ENCODE measurements at places on chromosomes 5 and 9.

- peak; percentile 29 for DNase-seq
Measured at GRCh38 chr9:114693248-114693855, 11.4 kb upstream of the TEX48 start.

DNA sequence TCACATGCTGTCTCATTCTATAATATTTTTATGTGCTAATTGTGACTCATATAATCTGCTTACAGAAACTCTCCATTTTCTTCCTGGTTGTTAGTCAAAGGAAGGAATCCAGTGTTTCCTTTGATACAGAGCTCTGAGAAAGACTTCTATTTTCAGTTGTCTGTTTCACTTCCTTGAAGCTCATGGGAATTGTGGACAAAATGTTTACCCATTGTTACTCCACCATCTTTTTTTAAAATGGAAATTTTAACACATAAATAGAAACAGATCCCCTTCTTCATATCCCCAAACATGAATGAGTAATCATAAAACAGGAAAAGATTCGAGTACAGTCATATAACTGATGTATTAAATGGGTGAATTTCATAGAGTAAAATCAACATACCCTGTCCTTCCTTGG lies 42.0 kb upstream of the KCNN2 start:
- no peak for DNase-seq

- DNase-seq: no peak
Measured at GRCh38 chr9:130150779-130151382, 21.3 kb upstream of the NCS1 start.

DNA sequence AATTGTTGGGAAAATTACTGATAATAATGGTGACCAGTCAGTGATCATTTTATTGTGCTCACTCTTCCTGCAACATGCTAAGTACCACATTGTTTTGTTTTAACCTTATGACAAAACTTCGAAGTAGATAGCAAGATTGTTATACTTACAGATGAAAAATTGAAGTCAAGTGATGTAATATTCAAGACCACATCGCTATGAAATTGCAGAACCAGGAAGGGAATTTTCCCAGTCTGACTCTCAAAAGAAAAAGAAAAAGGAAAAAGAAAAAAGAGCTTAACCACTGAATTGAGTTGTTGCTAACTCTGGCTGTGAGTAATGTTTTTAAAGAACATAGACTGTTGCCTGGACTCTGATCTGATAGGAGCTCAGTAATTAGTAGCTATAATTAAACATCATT lies 170.6 kb upstream of the HAPLN1 start:
- no peak for DNase-seq

GRCh38 chr9:11779971-11780370 lies 913.2 kb upstream of the TYRP1 start:
- no peak for DNase-seq

GRCh38 chr5:179033004-179033580 lies 9.5 kb downstream of the ZNF879 start:
- DNase-seq: no peak

DNA sequence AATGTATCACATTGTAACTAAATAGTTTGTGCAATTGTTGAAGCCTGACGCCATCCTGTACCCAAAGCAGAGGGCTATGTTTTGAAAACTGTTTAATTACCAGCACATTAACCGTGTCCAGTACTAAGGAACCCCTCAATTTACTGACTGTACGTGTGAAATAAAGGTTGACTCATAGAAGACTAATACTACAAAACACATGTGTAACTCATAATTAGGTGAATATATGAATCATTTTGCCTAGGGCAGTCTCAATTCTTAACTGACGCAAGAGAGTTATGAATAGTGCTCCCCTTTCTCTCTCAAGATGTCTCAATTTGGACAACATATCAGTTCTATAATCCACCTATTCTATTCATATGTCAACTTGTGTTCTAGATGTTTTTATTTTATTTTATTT lies 558.4 kb downstream of the PRDM9 start:
- DNase-seq: no peak

- no peak for DNase-seq
Measured at GRCh38 chr9:6838158-6838557, 80.4 kb downstream of the KDM4C start.

- DNase-seq: no peak
Measured at GRCh38 chr9:72294936-72295335, 70.1 kb downstream of the ZFAND5 start.

DNA sequence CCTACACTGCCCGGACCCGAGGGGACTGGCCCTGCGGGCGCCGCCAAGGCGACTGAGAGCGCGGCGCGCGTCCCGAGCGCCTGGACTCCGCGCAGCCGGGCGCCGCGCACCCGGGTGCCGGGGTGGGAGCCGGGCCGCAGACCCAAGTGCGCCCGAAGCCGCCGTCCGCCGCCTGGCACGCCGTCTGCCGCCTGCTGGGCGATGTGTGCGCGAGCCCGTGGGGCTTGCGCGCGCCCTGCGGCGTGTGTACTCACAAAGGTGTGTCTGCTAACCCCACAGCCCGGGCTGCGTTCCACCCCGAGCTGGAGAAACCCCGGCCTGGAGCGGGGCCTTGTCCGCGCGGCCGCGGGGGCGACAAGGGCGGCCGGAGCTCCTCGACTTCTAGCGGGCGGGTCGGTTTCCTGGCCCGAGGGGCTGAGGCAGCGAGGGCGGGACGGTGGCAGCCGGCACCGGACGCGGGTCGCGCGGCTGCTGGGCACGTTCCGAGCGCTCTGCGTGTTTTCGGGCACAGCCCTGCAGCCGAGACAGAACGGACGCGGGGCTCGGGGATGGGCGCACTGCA lies 1.1 kb upstream of the ZSWIM6 start:
- no peak for DNase-seq

DNA sequence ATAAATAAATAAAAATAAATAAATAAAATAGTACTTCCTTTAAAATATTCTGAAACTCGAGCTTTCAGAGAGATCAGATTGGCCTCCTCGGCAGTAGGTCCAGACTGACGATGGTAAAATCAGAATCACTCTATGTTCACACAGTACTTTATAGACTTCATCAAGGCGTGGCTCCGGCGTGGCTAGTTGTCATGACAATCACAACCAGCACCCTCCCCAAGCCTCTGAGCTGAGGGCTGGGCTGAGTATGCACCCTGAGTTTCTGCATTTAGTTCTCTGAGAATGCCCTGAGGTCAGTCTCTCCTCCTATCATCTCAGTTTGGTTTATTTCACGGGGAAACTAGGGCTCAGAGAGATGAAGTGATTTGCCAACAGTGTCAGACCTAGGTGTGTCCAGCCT lies 43.3 kb upstream of the BARHL1 start:
- no peak for DNase-seq

GRCh38 chr9:99866398-99866797 lies 40.1 kb upstream of the STX17 start:
- no peak for DNase-seq

- DNase-seq: no peak
Measured at GRCh38 chr9:132610661-132611060, 28.3 kb downstream of the BARHL1 start.

- DNase-seq: no peak
Measured at GRCh38 chr5:64019746-64020145, 57.5 kb upstream of the HTR1A start.

DNA sequence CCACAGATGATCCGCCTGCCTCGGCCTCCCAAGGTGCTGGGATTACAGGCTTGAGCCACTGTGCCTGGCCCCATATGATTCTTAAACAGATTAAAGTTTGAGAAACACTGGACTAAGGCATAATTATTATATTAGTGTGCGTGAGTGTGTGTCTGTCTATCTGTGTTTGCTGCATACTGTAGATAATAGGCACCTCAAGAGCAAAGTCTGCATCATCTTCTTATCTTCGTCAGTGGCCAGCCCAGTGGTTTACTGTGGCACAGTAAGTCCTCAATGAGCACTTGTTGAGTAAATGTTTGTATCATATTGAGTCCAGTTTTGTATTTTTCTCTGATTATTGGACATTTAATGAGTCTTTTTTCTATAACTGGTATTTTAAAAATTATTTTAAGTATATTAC lies 81.7 kb downstream of the ITGA1 start:
- DNase-seq: no peak

- DNase-seq: no peak
Measured at GRCh38 chr9:74953235-74953751, 581 bp upstream of the C9orf40 start.

GRCh38 chr5:132055808-132056609 lies 4.4 kb upstream of the IL3 start:
- no peak for DNase-seq

DNA sequence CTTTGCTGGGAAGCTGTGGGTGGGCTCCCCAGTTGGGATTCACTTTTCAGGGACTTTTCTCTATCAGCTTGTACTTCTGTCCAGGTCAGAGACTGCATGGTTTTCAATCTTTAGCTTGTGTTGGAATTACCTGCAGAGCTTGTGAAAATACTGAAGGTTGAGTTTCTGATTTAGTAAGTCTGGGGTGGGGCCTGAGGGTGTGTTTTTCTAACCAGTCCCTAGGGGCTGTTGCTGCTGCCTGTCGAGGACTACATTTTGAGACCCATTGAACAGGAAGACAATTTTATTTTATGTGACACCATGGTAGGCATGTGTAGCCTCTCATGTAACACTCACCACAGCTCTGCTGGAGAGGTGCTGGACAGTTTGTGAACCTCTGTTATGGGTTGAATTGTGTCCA lies 14.7 kb upstream of the MLANA start:
- DNase-seq: no peak

- no peak for DNase-seq
Measured at GRCh38 chr9:111237447-111237846, 92.6 kb downstream of the OR2K2 start.

GRCh38 chr5:95643152-95643551 lies 3.4 kb upstream of the RFESD start:
- DNase-seq: no peak

GRCh38 chr9:19748278-19749126 lies 40.3 kb downstream of the SLC24A2 start:
- no peak for DNase-seq

DNA sequence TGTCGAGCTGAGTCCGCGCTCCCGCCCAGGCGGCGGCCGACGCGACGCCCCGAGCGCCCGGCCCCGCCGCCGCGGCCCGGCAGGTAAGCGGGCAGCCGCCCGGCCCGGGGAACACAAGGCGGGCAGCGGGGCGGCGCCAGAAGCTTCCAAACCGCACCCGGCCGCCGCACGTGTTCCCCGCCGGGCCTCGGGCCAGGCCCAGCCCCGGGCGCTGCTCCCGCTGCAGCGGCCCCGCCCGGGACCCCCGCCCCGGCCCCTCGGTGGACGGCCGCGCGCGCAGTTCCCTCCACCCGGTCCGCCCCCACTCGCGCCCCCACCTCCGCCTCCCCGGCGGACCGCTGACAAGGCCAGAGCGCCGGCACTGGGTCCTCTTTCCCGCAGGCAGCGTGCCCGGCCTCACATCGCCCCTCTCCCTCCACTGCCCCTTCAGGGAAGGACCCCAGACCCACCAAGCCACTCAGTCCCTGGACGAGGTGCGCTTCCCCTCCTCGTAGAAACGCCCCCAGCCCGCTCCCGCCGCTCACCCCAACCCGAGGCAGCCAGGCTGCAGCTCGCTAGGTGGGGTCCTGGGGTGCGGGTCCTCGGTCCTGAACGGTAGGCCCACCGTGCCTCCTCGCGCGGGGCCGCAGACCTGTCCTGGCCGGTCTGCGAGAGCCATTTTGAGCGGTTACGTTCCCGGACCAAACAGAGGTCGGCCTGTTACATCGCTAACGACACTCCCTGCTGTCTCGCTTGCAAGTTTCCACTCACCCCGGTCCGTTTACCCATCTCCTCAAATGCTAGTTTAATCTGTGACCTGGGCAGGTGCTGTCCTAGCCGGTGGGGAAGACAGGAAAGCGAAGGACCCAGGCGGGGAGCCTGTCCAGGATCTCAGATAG lies 475 bp downstream of the WDR5 start:
- no peak for DNase-seq

DNA sequence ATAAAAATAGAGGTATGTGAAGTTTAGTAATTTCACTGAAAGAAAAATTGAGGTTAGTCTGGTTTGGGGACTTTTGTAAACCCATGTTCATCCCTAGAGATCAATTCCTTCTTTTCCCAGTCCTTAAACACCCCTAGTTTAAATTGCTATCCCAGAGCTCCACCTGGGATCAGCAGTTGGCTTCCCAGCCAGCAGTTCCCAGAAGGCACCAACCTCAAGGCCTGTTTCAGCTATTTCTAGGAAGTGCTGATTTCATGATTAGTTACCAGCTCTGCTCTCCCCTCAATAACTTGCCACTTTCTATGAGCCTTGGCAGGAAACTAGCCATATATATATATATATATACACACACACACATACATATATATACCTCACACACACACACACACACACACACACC lies 30.5 kb downstream of the EPB41L4B start:
- DNase-seq: no peak
